Right ventricle myocardium superior (tissue), 1 donor: ENCODE measurements at places on chromosomes 3 and 15. TPM values are rescaled to one million over a fixed set of nuclear protein-coding genes. Genes with fewer than 3 reads are reported as not detected.
A peak's percentile ranks its signal among the peaks of the same experiment; 100 is the strongest.

Gene CNTN6
- total RNA-seq: not detected

GRCh38 chr3:112134335-112135124, 1.5 kb upstream of the GCSAM start:
- no peak for DNase-seq

- DNase-seq: no peak
Measured at GRCh38 chr15:45777781-45778180, 143.0 kb downstream of the SQOR start.

Gene SLC35A5
- total RNA-seq: 13.7 TPM

DNA sequence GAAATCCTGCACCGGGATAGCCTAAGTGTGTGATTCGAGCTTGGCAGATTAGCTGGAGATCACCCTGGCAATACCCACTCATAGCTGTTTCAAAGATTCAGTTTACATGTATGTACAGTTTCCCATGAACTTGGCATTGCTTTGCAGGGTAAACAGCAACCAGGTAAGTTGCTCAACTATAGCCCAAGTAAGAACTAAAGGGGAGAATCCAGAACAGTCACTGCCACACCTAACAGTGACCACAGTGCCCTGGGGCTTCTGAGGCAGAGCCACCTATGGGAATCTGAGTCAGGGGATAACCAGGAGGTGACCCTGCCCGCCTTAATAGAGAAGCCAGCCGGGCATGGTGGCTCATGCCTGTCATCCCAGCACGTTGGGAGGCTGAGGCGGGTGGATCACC, 15.9 kb downstream of the CDAN1 start:
- DNase-seq: no peak

DNA sequence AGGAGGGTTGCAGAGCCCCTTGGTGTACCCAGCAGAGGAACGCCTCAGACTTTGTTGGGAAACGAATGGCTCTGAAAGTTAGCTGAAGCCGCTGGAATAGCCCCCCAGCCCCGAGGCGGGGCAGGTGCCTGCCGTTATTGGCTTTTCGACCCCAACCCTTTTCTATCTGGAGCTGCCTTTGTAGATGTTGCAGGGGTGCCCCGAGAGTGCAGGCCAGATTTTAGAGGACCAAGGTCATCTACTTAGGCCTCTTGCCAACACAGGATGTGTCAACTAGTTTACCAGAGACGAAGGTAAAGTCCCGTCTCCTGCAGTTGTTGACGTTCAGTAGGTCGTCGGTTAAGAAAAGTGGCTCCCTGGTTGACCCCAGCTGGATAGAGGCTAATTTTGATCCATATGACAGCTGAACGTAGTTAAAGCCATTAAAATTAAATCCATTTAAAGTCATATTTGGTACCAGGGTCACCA, 579 bp upstream of the UBE3A start:
- no peak for DNase-seq

- DNase-seq: no peak
Measured at GRCh38 chr3:170808041-170808440, 62.0 kb downstream of the RPL22L1 start.

GRCh38 chr15:74655424-74655823, 39.8 kb downstream of the CLK3 start:
- no peak for DNase-seq

DNA sequence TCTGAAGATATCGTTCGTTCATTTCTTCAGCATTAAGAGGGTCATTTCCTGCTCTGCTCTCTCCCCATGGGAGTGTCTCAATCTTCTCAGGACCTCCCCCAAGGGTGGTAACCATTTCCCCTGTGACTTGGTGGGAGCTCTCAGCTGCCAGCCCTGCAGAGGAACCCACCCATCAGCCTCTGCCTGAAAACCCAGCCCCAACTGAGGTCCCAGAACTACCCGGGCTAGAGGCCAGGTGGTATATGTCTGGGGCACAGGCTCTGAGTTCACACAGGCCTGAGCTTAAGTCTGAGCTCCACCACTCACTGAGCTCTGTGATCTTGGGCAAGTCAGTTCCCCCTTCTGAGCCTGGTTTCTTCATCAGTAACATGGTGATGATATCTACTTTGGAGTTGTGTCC, 10.0 kb upstream of the ATP2B2 start:
- DNase-seq: no peak

Gene WDR72
- 0.13 TPM for total RNA-seq

GRCh38 chr15:91710080-91710698, 143.3 kb upstream of the SLCO3A1 start:
- DNase-seq: no peak

Gene MNS1
- 0.94 TPM for total RNA-seq

DNA sequence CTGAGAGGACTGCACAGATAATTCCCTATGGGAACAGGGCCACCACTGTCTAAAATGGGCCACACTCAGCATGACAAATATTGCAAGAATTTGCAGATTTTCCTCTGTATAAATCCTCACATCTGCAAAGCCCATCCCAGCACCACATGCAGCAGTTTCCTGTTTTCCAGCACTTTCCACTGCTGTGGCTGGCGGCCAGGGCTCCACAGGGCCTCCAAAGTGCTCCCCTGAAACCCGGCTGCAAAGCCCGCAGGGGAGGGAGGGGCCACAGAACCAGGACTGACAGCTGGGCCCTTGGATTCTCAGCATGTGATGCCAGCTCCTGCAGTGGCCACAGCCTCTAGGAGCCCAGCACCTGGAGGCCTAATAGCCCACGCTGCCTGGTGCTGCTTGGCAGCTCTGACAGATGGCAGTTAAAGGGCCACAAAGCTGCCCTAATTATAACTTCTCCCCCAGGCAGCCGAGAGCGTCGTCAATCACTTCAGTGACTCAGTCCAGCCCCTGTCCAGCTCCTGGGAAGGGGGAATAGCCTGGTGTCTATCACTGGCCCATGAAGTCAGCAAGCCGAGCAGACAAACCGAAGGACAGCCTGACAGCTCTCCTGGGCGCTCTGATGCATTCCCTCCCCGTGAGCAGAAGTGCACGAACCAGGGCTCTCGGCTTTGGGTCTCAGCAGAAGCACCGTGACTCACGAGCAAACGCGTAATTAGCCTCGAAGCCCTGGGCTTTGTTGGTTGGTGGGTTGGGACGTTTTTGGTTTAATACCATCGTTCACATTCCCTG, 4.7 kb downstream of the LRRC15 start:
- peak; percentile 58 for DNase-seq

Gene AADACL2
- total RNA-seq: not detected

DNA sequence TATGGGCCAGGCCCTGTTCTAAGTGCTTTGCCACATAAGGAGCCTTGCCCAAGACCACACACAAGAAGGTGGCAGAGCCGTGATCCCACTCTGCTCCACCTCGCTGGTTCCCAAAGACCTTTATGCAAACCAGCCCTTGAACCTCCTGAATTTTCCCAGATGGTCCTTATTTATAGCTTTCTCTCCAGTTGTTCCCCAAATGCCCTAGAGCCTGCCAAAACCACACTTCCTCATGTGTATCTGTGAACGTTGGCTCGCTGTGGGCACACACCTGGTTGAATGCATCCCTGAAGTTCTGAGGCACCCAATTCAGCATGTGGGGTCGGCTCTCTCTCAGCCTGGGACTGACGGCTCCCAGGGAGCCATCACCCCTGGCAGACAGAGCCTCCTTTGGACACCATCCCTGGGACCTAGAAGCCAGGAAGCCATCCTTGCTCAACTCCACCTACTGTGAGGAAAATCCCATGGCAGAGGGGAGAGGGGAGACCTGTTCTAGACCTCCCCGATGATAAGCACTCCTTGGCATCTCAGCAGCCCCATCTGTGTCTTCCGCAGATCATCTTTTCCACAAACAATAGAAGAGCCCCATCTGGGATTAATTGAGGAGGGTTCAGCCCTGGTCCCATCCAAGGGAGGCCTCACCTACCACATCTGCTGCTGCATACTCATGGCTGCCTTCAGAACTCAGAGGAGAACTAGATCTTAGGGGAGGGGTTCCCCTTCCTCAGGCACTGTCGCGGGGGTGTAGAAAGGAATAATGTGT, 42.3 kb upstream of the LIMD1 start:
- DNase-seq: no peak

Gene AP3B2
- 1.7 TPM for total RNA-seq

- no peak for DNase-seq
Measured at GRCh38 chr3:132294906-132295305, 22.3 kb upstream of the ACP3 start.
